ENCODE measurements at places on chromosomes 7 and 10.

- peak; percentile 44 for DNase-seq
Measured at GRCh38 chr7:138097064-138097741, 20.9 kb downstream of the AKR1D1 start.

- DNase-seq, result no peak
Measured at GRCh38 chr10:60362461-60362860, 27.2 kb downstream of the ANK3 start.

GRCh38 chr10:110802551-110803238 lies 69.0 kb upstream of the PDCD4 start:
- DNase-seq, result no peak

GRCh38 chr10:112815269-112816032 lies 134.6 kb upstream of the TCF7L2 start:
- DNase-seq, result no peak

All from SK-N-SH (cell line).